NCI-H2171 treated with DMSO at 0.1 percent for 48 hours (cell line): ENCODE measurements at places on chromosomes 5 and 9.

DNA sequence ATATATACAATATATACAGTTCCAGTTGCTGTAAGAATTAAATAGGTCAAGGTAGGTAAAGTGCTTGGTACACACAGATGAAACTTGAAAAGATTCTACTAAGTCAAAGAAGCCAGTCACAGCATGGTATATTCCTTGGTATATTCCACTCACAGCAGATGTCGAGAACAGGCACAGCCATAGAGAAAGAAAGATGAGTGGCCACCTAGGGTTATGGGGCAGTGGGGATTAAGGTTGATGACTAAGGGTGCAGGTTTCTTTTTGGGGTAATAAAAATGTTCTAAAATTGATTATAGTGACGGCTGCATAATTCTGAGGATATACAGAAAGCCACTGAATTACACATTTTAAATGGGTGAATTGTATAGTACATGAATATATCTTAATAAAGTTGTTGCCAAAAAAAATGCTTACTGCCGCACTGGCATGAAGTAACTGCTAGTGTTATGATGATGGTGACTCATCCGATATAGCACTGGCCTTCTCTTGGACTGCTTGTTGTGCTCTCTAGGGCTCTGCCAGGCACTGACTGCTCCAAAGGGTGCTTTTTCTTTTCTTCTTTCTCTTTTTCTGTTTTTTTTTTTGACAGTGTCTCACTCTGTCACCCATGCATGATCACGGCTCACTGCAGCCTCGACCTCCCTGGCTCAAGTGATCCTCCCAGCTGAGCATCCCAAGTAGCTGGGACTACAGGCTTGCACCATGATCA lies 23.5 kb downstream of the TBC1D2 start:
- no peak for DNase-seq

GRCh38 chr9:72951520-72952380 lies 1.1 kb downstream of the ALDH1A1 start:
- DNase-seq: no peak

DNA sequence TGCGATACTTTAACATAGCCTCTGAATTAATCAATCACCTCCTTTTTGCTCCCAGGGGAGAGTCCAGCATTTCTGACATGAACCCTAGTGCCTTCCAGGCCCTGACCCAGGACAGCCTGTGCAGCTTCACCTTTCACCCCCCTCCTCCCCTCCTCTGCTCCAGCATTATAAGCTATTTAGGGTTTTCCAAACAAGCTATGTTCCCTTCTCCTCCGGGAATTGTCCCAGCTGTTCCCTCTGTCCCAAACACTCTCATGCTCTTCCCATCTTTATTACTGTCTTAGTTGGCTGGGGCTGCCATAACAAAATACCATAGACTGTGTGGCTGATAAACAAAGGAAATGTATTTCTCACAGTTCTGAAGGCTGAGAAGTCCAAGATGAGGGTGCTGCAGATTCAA lies 161.5 kb downstream of the EBF1 start:
- DNase-seq: peak; percentile 42

DNA sequence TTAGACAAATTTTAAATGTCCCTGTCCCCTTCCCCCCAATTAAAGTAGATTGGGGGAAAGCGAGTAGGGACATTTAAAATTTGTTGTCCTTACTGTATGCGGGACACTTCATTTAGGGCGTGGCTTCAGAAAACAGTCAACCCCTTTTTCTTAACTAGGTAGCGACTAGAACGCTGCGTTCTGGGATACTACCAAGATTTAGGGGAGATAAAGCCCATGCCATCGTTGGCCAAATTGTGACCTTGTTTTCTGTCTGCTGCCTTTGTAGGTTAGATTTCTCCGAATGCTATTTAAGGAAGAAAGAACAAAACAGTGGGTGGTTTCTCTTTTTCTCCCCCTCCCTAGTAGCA lies 1.2 kb downstream of the CKS2 start:
- DNase-seq: peak; percentile 19

GRCh38 chr5:72107901-72108201 lies 576 bp downstream of the MAP1B start:
- no peak for DNase-seq

DNA sequence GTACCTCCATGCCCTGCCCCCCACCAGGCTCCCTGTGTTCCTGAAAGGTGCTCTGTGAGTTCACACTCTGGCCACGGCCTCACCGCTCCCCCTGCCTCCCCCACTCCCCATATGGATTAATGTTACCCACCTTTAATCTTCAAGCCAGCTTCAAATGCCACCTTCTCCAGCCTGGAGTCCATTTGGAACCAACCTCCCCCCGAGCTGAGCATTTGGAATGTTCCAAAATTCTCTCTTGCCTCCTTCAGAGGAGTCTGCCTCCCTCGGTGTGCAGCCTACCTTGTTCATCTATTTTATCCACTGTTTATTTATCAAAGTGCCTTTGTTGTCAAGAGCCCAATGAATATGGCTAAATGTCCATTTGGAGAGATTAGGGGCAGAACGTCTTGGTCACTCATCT lies 4.3 kb downstream of the GOLGA2 start:
- DNase-seq: no peak

GRCh38 chr9:112193572-112194288 lies 18.6 kb upstream of the SUSD1 start:
- DNase-seq: no peak

DNA sequence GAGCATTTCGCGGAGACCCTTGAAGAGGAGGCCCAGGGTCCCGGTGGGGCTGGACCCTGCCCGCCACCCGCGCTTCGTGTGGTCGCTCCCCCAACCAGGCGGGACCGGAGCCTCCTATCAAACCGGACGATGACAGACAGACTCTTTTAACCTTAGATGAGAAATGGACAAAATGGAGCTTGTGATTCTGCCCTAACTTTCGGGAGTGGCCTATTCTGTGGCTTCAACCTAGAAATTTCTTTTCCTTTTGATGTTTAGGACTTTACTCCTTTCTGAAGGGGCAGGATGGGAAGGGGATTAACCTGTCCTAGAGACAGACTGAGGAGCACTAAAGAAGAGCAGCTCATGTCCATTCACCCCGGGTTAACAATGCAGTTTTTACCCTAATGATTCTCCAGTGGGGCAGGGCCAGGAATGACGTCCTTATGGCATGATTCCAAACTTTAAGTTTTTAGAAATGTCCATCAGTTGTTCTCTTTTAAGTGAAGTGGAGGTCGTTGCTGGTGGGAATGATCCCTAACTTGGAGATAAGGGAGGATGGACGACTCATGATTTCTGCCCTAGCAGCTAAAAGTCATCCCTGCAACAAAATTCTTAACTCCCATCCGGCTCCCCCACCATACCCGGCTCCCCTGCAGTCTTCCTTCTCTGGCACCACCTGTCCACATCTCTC lies 1.0 kb downstream of the NIPSNAP3A start:
- peak; percentile 48 for DNase-seq
